Activated naive CD8-positive, alpha-beta T cell treated with anti-CD3 and anti-CD28 coated beads, Interleukin-2, amount 10 ng/mL, durations not matched to agents 7 days and 5 days (primary cell): ENCODE measurements at places on chromosomes 7 and 10. TPM values are rescaled to one million over a fixed set of nuclear protein-coding genes. Genes with fewer than 3 reads are reported as not detected.

DNA sequence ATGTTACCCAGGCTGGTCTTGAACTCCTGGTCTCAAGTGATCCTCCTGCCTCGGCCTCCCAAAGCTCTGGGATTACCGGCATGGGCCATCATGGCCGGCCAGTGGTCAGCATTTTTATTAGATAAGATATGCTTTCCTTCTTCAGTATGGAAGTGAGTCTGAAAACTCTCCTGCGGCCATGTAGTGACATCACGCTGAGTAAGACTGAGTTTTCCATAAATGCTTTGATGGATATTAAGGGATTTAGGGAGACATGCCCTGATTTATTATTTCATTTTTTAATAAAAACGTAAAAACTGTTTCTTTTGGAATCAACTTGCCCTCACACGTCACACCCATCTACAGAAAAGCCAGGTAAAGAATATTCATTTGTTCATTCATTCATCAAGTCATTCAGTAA, 48.4 kb downstream of the DYNC1I1 start:
- no peaks in the 10 kb centered on the region for H3K4me1 ChIP-seq
- no peak overlapping the region for H3K27ac ChIP-seq
- DNase-seq = no peak
- no peak overlapping the region for H3K4me3 ChIP-seq

DNA sequence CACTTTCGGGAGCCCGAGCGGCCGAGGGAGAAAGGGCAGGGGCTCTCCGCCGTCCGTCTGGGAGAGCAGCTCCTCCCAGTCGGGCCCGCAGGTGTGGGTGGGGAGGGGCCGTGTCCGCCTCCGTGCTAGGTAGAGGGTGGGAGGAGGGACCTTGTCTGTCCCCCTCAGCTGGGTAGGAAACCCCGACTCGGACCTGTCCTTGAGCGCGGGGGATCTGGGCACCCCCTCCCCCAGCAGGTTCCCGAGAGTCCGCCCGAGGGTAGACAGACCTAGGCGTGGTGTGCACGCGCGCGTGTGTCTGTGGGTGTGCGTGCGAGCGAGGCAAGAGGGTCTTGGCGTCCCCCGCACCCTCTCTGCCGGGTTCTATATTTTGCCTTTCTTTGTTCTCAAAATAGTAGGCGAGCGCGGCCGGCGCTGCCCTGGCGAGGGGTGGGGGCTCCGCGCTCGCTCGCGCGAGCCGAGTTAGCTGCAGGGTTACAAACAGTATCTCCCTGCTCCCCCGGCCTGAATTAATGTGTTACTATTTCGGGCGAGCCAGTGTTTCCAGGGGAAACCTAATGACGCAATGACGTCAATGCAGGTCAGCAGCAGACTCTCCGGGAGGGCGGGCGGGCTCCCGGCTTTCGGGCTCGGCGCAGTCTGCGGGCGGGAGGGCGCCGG, 73.9 kb upstream of the LEP start:
- H3K4me3 ChIP-seq = peak overlapping the region; percentile 76
- no peaks in the 10 kb centered on the region for H3K36me3 ChIP-seq
- H3K4me1 ChIP-seq = peaks cover 6% of the 10 kb centered on the region
- H3K27ac ChIP-seq = no peak overlapping the region
- DNase-seq = no peak

DNA sequence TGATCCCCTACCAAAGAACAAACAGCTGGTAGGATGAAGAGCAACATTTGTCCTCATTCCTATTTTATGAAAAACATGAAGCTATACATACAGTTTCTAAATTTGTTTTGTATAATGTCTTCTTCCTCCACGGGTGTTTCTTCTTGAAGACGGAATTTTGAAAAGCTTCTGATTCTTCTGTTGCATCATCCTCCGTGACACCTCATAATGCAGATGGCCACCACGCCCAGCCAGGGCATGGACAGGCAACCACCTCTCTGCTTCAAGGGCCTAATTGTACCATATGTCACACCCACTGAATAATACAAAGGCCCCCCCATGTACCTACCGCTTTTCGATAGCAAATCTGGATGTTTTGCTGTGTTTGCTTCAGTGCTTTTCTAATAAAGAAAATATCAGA, at the start of gene SUN3:
Gene SUN3 (minus strand): TSS at position 170 of the 400 bp plus-strand sequence. CDS start 169 bp downstream, at position 1.
- no peak within 1 kb of the TSS for H3K4me3 ChIP-seq
- H3K36me3 ChIP-seq = no peaks in the 10 kb centered on the region
- H3K4me1 ChIP-seq = no peaks in the 10 kb centered on the region
- no peak within 1 kb of the TSS for H3K27ac ChIP-seq
- peaks cover 24% of the 10 kb centered on the region for H3K27me3 ChIP-seq
- DNase-seq = no peak

- H3K27me3 ChIP-seq = no peaks in the 10 kb centered on the region
- DNase-seq = no peak
- H3K4me1 ChIP-seq = peaks cover 1% of the 10 kb centered on the region
- no peak overlapping the region for H3K4me3 ChIP-seq
- peaks cover 29% of the 10 kb centered on the region for H3K36me3 ChIP-seq
- H3K27ac ChIP-seq = no peak overlapping the region
Measured at GRCh38 chr7:139023076-139023475, 12.8 kb downstream of the ZC3HAV1L start.

The CHST15 gene
- 0.60 TPM for total RNA-seq

DNA sequence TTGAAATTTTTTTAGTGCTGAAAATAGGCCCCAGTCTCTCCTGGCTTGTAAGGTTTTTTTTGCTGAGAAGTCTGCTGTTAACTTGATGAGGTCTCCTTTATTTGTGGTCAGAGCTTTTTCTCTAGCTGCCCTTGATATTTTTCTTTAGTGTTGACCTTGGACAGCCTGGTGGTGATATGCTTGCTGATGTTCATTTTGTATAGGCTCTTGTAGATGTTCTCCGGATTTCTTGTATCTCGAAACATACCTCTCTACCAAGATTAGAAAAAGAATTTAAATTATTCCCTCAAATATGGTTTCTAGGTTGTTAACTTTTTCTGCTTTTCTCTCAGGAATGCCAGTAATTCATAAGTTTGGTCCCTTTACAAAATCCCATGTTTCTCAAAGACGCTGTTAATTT, 102.3 kb downstream of the TWIST1 start:
- no peak for DNase-seq
- no peak overlapping the region for H3K27ac ChIP-seq
- H3K27me3 ChIP-seq = no peaks in the 10 kb centered on the region
